HTR-8/SVneo (cell line): ENCODE measurements at places on chromosomes 2 and 18.

- DNase-seq = peak; percentile 91
Measured at GRCh38 chr2:127398239-127398590, 10.4 kb upstream of the MAP3K2 start.

GRCh38 chr2:118986738-118987137 is 44.7 kb downstream of the MARCO start:
- no peak for DNase-seq

DNA sequence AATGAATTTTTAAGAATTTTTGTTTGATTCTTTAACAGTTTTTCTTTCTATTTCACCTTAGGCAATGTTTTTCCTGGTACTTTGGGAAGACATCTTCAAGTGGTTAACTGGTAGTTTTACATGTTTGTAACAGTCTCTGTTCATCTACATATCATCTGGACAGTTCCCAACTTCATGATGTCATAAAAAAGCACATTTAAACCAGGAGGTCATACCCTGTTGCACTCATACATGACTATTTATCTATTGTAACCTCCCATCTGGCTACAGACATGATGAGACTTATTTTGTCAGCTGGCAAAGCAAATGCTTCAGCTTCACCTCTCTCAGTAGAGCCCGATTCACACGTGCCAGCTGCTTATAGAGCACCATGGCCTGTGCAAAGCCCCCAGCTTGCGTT is 99.8 kb upstream of the YPEL5 start:
- no peak for DNase-seq

GRCh38 chr2:64799592-64800252 is 146.0 kb upstream of the SERTAD2 start:
- DNase-seq = no peak

GRCh38 chr2:47688561-47688960 is 94.4 kb upstream of the MSH6 start:
- DNase-seq = no peak

- DNase-seq = no peak
Measured at GRCh38 chr2:159613091-159613490, 3.3 kb downstream of the BAZ2B start.

DNA sequence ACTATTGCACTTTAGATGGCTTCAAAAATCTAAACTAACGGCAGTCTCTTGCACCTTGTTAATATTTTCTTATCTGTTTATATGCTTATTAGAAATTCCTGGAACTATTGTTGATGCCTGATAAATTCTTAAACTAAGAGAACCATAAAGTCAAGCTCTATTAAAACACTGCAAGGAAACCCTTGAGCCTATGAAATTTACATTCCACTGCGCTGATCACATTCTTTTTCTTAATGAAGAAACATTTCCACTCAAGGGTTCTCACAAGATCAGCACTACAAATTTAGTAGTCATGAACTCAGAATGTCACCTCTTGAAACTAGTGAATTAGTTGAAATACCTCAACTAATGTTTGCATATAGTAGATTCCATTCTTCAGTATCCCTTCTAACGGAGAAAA is 331.8 kb upstream of the SLC8A1 start:
- no peak for DNase-seq

DNA sequence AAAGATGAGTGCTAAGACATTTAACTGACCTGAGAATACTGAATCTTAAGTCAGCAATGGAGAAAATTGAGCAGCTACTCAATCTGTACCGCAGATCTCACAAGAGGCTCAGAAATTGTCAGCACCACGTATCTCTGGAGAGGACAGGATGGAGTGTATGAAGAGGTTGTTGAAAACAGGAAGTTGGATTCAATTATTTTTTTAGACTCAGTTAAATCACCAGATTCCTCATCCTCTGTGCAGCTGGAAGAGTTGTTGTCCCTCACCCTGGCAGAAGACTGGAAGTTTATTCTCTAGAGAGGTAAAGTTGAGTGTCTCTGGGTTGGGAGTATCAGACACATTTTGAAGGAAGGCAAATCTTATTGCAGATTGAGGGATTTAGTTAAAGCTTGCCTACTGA is 114.9 kb upstream of the NT5C1B start:
- no peak for DNase-seq
